ENCODE measurements at places on chromosomes 3 and 15.

DNA sequence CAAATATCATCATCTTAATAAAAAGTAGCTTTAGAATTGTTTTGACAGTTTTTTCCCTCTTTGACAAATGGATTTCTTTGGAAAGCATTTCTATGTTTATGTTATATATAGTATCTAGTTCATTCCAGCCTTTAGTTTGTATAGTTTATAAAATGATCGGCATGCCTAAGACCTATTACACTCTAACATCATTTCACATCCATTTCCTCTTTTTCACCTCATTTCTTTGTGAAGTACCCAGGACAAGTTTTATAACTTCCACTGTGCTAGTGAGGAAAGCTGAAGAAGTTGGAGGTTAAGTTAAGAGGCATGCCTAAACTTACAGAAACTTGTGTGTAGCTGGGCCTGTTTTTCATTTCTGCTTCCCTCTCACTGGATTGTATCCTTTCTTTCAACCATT, 178.4 kb downstream of the TP63 start:
- no peak for DNase-seq

DNA sequence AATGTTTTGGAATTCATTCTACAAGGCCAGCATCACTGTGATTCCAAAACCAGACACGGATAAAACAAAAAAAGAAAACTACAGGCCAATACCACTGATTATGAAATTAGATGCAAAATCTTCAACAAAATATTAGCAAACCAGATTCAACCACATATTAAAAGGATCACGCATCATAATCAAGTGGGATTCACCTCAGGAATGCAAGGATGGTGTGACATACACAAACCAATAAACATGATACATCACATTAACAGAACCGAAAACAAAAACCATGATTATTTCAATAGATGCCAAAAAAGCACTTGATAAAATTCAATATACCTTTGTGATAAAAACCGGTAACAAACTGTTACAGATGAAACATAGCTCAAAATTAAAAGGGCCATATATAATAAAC, 48.9 kb downstream of the DLG1 start:
- no peak for DNase-seq

GRCh38 chr3:174216946-174217718, 642.0 kb upstream of the NAALADL2 start:
- DNase-seq: no peak

DNA sequence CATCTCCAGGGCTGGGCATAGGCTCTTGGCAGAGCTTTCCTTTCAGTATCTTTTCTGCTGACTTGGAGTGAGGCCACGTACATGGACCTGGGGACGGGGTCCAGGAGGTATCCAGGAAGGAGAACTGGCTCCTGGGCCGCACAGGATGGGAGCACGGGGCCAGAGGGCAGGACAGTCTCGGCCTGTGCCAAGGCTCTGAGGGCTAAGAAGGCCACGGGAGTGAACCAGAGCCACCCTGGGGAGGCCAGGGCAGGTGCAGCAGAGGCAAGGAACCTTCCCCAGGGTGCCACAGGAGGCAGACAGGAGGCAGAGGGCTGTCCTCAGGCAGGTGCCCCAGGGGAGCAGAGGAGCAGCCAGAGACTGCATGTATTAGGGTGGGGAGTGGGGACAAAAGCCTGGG, 50.3 kb downstream of the PLXNA1 start:
- DNase-seq: no peak

DNA sequence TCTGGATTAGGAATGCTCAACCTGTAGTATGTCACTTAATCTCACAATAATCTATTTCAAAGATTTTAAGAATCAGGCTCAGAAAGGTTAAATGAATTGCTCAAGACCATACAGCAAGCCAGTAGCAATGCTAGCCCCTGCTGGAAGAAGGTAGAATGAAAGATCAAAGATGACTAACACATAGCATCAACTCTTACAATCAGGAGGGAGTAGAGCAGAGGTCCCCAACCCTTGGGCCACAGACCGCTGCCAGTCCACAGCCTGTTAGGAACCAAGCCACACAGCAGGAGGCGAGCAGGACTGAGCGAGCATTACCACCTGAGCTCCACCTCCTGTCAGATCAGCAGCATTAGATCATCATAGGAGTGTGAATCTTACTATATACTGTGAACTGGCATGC, 15.5 kb upstream of the GATM start:
- no peak for DNase-seq

DNA sequence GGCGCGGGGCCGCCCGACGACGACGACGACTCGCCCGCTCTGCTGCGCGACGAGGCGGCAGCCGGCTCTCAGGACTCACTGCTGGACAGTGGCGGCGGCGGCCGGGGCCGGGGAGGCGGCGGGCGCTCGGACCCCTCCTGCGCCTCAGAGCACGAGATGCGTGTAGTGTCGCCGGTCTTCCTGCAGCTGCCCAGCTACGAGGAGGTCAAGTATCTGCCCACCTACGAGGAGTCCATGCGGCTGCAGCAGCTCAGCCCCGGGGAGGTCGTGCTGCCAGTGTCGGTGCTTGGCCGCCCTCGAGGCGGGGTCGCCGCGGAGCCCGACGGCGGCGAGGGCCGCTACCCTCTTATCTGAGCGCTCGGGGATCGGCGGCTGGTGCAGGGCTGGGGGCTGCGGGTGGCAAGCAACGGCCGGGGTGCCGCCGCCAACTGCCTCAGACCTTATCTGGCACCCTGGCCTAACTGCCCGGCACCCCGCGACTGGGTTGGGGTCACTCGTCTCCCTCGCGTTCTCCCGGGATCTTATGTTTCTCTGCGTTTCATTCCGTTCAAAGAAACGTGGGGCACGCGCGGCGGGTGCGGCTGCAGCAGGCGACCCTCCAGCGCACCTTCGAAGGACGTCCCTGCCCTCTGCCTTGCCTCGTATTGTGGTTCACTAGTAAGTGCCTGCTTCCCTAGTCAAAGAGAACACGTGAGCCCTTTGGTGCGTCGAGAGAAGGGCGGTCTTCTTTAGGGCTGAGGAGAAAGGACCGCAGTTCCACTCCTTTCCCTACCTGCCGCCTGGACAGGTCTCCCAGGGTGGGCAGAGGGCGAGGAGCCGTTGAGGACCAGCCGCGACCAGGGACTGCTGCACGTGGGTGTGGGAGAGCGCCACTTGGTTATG, 1.0 kb downstream of the C3orf80 start:
- DNase-seq: no peak

DNA sequence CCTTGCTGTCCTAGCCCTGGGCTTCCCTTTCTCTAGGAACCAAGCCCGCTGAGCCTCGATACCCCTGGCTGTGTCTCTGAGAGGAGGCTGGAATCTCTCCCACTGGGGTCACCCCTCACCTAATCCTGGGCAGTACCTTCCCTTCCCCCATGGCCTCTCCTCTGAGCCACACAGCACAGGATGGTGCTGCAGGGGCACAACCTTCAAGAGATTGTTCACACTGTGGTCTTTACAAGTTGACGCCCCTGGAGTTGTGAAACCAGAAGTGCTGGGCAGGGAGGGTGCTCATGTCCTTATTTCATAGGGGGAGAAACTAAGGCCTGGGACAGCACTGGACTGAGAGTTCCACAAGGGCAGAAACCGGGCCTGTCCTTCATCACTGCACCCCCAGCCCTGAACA, 70.9 kb upstream of the TMEM115 start:
- no peak for DNase-seq

- DNase-seq: no peak
Measured at GRCh38 chr3:127354761-127355160, 66.9 kb upstream of the PRR20G start.

GRCh38 chr3:47082519-47082918, 81.4 kb downstream of the SETD2 start:
- no peak for DNase-seq

DNA sequence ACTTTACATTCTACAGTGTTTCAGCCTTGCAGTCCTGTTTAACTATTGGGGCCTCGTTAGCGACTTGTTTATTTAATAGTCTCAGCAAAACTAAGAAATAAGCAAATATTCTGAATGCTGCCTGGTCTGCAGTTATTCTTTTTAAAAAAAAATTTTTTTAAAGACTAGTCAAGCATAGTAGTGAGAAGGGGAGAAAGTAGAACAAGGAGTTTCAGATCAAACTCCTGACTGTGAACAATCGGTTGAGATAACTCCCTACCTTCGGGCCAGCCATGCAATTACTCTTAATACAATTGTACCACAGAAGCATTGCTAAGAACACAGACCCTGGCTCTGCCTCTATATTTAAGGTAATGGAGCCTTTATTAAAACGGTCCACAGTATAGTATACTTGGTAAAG, 5.8 kb upstream of the DUT start:
- DNase-seq: no peak

- DNase-seq: no peak
Measured at GRCh38 chr3:50657816-50658215, 16.9 kb upstream of the DOCK3 start.

DNA sequence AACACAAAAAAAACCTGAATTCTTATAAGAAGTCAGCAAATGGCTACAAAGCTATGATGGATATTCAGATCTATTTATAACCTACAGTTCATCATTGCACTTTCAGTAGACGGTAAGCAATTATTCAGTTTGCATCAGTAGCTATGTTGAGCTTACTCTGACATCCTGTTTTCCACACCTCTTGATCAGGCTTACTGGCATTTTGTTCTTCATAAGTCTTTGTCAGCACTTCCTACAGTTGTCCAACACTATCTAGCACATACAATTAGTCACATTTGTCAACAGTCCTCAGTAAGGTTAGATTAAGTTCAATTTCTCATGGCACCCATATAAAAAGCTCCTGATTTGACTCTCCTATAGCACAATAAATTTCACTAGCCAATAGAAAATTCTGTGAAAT, 71.2 kb upstream of the ST3GAL6 start:
- DNase-seq: no peak

DNA sequence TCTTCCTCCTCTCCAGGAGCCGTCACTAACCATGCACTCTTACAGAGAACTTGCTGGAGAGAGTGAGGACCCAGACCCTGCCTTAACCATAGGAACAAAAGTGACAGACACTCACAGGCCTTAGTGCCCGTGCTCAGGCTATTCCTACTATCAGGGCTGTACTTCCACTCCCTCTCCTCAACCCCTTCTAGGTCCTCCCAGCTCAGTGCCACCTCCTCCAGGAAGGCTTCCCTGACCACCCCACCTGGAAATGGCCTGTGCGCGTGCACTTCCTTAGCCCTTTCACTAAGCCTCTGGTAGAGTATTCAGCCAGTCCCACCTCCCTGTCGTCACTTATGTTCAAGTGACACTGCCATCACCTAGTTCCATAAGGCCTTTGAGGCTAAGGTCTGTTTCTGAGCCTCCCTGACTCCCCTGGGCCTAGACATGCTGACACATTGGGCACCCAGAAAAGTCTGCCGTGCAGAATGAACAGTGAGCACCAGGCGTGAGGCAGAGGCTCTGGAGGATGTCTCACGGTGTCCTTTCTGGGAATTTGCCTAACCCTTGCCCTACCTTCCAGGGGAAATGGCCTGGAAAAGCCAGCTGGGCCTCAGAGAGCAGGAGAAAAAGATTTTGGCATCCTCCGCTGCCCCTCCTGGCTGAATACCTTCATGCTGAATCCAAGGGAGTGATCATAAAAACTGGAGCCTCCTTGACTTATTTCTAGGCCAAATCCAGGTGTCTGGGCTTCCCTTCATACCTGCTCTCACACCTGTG, 108.6 kb upstream of the SMAD3 start:
- DNase-seq: no peak

DNA sequence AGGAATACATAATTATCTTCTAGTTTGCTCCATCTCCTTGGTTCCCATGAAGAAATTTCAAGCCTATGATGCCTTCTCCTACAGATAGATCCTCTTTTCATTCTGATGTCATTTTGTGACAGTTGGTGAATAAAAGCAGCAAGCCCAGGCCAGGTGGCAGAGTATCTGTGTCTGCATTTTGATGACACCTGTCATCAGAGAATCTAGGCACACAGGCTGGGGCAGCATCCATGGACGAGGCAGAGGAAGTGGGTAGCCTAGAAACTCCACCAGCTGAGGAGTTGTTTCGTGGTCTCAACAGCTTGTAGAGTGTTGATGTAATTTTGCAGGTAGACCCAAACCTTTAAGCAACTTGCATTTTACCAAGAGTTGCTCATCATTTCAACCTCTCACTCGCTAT, 269.8 kb downstream of the FEZF2 start:
- no peak for DNase-seq

GRCh38 chr3:5021116-5022092, 42.2 kb downstream of the BHLHE40 start:
- DNase-seq: no peak

- no peak for DNase-seq
Measured at GRCh38 chr15:75663931-75664421, 16.3 kb downstream of the SNX33 start.

GRCh38 chr3:172236771-172237742, 197.7 kb downstream of the FNDC3B start:
- no peak for DNase-seq

Data from stimulated activated CD8-positive, alpha-beta memory T cell treated with anti-CD3 and anti-CD28 coated beads, Interleukin-4, amount 100 ng/mL, for 24 hours (primary cell).